Immature natural killer cell (primary cell): ENCODE measurements at places on chromosomes 11 and 22. TPM values are rescaled to one million over a fixed set of nuclear protein-coding genes. Genes with fewer than 3 reads are reported as not detected.

- no peak overlapping the region for H3K27ac ChIP-seq
- H3K36me3 ChIP-seq, result peaks cover 13% of the 10 kb centered on the region
- DNase-seq, result no peak
- peaks cover 2% of the 10 kb centered on the region for H3K27me3 ChIP-seq
- peaks cover 35% of the 10 kb centered on the region for H3K4me1 ChIP-seq
- no peak overlapping the region for H3K4me3 ChIP-seq
These were observed 24.8 kb downstream of the PPP6R2 start for GRCh38 chr22:50367778-50368500.

- no peak overlapping the region for H3K27ac ChIP-seq
- no peaks in the 10 kb centered on the region for H3K27me3 ChIP-seq
- no peak for DNase-seq
- H3K4me3 ChIP-seq, result no peak overlapping the region
These were observed 21.3 kb downstream of the TRIM44 start for GRCh38 chr11:35683728-35684339.

- H3K4me1 ChIP-seq, result peaks cover 2% of the 10 kb centered on the region
- H3K36me3 ChIP-seq, result peaks cover 43% of the 10 kb centered on the region
- no peaks in the 10 kb centered on the region for H3K27me3 ChIP-seq
- DNase-seq, result no peak
These were observed 16.0 kb downstream of the RRP8 start for GRCh38 chr11:6587360-6587953.

- H3K4me1 ChIP-seq, result peaks cover 29% of the 10 kb centered on the region
- H3K36me3 ChIP-seq, result peaks cover 4% of the 10 kb centered on the region
- no peak for DNase-seq
- H3K4me3 ChIP-seq, result peak overlapping the region; percentile 80
These were observed 31.5 kb downstream of the C22orf31 start for GRCh38 chr22:29030016-29030617.

- peaks cover under 1% of the 10 kb centered on the region for H3K27me3 ChIP-seq
- H3K27ac ChIP-seq, result peak overlapping the region; percentile 83
- no peak for DNase-seq
These were observed 14.4 kb downstream of the YWHAH start for GRCh38 chr22:31958625-31959239.

PARVG gene
- 84.6 TPM for polyA plus RNA-seq

C22orf15 gene
- polyA plus RNA-seq, result not detected

- H3K4me3 ChIP-seq, result no peak overlapping the region
- no peak for DNase-seq
- no peaks in the 10 kb centered on the region for H3K36me3 ChIP-seq
- H3K27ac ChIP-seq, result no peak overlapping the region
These were observed 36.0 kb downstream of the PRCP start for GRCh38 chr11:82864268-82864667.
